Myocyte (in vitro differentiated cells): ENCODE measurements at places on chromosomes 6 and 20. TPM values are rescaled to one million over a fixed set of nuclear protein-coding genes. Genes with fewer than 3 reads are reported as not detected.

DNA sequence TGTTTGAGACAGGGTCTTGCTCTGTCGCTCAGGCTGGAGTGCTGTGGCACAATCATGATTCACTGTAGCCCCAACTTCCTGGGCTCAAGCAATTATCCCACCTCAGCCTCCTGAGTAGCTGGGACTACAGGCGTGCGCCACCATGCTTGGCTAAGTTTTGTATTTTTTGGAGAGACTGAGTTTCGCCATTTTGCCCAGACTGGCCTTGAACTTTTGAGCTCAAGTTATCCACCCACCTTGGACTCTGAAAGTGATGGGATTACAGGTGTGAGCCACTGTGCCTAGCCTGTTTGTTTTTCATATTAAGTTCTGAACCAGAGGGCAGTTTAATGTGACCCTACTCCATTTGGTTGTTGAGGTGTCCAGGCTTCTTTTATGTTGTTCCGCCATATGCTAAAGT is 194.8 kb downstream of the PLCB1 start:
- no peak for DNase-seq

DNA sequence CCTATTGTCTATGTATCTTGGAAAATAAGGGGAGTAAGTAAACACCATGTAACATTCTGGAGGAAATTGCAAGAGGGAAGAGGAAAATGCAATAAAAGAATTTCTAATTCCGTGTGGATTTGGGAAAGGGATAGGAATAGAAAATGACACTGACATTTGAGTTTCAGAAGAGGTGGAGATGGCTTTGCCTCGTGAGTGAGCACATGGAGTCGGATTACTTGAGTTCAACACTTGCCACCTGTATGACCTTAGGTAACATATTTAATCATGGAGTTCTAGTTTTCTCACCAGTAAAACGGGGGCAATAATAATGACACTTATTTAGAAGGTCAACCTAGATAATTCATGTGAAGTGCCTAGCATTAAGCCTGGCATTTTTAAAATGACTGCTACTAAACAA is 10.8 kb upstream of the PBOV1 start:
- no peak for DNase-seq

DNA sequence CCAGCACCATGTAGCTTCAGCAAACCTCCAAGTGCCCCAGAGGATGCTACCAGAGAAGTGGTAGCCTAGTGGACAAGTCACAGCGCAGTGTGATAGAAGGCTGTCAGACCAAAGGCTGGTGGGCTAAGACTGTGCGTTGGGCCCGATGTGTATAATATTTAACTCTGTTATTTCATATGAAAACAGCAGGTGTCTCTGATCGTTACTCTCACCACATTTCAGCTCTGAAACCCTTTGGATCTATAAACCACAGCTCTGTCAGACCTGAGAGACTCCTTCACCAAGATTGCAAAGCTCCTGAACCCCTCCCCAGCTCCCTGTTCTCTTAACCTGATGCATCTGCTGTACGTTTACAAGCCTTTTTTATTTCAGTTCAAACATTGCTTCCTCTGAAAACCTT is 43.8 kb downstream of the ISM1 start:
- DNase-seq, result no peak

DNA sequence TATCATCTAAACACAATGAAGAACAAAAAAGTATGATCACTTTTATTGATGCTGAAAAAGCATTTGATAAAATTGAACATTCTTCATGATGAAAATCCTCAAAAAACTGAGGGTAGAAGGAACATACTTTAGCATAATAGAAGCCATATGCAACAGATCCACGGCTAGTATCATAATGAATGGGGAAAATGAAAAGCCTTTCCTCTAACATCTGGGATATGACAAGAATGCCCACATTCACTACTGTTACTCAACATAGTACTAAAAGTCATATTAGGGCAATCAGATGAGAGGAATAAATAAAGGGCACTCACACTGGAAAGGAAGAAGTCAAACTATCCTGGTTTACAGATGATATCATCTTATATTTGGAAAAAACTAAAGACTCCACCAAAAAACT is 256.6 kb downstream of the RFPL4B start:
- no peak for DNase-seq

ETV7 gene
- 0.62 TPM in 1 of 2 replicates, not detected in the other for total RNA-seq

DNA sequence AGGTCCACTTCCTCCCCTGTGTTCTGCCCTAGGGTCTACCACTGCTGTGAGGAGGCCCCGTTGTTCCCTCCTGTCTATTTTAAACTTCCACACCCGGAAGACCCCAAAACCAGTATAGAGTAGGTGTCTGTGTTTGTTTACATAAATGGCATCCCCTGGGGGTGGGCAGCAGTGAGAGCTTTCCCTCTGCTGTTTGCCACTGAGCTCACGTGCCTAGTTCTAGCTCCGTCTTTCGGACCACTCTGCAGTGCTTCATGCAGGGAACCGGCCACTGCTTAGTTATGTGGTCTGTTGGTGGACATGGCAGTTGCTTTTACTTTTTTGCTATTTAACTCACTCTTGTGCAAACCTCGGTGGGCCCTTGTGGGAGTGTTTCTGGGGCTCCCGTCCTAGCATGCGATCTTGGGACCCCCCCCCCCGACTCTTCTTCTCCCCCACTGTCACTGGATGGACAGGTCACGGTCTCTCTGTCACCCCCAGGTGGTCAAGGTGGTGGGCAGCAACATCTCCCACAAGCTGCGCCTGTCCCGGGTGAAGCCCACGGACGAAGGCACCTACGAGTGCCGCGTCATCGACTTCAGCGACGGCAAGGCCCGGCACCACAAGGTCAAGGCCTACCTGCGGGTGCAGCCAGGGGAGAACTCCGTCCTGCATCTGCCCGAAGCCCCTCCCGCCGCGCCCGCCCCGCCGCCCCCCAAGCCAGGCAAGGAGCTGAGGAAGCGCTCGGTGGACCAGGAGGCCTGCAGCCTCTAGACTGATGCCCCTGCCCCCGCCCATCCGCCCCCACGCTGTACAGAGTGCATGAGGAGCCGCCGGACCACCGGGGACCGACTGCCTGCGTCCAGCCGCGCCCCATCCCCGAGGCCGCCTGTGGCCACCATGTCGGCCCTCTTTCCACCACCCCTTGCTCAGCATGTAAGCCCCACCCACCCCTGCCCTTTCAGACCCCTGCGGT is 40.9 kb downstream of the VSTM2L start:
- DNase-seq, result no peak

DNA sequence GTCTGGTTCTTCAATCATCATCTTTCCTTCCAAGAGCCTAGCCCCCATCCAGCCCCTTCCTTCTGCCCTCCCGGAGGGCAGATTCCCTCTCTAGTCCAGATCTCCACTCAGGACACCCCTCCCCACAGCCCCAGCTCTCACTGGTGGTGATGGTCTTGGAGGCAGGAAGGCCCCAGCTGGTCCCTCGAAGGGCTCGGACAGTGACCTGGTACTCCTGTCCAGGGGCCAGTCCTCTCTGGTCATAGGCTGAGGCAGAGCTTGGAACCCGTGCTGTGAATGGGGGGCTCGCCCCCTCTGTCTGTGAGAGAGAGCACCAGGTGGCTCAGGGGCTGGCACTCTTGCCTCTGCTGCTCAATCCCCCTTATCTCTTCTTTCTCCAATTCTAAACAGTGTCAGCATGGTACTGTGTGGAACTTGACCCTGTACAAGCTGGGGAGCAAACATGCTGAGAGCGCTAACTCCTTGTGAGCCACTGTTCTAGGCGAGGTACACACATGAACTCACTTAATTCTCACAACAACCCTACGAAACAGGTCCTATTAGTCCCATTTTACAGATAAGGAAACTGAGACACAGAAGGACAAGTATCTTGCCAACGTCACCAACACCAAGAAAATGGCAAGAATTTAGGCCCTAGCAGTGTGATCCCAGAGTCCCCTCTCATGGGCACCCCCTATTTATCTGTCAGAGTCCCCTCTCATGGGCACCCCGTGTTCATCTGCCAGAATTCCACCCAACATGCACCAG is 19.9 kb downstream of the TNXB start:
- DNase-seq, result no peak

DNA sequence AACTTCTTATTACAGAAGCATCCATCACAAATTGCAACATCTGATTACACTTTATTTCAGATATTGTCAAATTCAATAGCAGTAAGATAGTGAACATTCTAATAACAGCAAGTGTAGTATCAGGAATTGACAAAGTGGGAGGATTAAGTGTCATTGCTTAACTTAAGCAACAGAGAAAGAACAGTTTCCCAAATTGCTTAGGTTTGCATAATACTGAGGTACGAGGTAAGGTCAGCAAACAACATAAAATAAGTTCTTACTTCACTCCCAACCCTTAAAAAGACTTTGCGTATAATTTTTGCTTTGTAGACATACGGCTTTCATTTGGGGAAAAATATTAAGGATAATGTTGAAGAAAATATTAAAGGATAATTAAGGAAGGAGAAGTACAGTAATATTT is 163.0 kb downstream of the RIMS1 start:
- no peak for DNase-seq
